ENCODE measurements at places on chromosomes 7 and 10.

GRCh38 chr10:11448190-11448544, 163.3 kb downstream of the USP6NL start:
- DNase-seq = peak; percentile 38

- peak; percentile 98 for DNase-seq
Measured at GRCh38 chr10:101031128-101031795, at the start of the genes PDZD7 and SFXN3. TSS of gene PDZD7 (minus strand) at chr10:101031129. CDS start at chr10:101030219, 910 bp downstream. TSS of gene SFXN3 (plus strand) at chr10:101031234. CDS start at chr10:101034695, 3,461 bp downstream.

DNA sequence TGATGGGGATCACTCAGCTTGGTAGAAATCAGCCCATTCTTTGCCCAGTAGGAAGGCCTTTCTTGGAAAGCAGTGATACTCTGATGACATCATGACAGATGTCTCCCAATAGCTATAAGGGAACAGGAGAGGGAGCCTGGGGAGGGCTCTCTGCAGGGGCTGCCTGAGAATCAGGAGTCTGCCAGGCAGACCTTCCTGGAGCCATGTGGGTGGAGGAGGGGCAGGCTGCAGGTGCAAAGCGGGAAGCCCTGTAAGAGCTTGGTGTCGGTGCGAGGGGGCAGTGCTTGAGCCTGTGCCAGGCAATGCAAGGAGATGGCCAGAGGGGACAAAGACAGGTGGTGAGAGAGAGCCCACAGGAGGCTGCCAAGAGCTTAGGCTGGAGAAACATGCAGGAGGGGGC, 5.0 kb upstream of the TNS3 start:
- DNase-seq = no peak

DNA sequence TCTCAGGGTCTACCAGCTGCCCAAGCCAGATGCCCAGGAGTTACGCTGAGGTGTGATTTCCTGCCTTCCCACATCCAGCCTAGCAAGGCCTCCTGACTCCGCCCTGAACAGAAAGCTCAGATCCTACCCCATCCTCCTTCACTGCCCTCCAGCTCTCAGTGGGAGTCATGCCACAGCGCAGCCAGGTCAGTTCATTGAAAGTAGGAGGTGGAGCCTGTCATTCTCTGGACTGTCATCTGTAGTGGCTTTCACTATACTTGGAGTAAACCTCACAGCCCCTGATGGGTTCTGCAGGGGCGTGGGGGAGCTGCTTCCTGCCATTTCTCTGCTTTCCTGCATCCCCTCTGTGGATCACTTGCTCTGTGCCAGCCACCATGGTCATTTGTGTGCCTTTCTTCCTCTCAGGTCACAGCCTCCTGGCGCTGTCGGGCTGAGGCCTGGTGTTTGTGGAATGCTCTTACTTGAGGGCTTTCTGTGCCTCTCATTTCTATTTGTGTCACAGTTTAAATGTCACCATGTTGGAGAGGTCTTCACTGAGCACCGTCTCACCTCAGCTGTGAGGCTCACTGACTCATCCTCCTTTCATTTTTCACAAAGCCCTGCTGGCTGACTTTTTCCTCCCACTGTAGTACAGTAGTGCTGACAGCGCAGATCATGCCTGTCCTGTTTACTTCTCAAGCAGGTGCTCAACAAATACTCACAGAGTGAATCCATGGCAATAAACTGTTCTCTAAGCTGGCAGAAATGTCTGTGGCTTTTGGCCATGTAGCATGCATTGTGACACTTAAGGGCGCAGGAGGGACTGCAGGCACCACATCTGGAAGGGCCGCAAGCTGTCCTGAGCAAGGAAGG, 61.0 kb upstream of the TMEM248 start:
- no peak for DNase-seq

- no peak for DNase-seq
Measured at GRCh38 chr7:131425992-131426391, 98.3 kb downstream of the MKLN1 start.

DNA sequence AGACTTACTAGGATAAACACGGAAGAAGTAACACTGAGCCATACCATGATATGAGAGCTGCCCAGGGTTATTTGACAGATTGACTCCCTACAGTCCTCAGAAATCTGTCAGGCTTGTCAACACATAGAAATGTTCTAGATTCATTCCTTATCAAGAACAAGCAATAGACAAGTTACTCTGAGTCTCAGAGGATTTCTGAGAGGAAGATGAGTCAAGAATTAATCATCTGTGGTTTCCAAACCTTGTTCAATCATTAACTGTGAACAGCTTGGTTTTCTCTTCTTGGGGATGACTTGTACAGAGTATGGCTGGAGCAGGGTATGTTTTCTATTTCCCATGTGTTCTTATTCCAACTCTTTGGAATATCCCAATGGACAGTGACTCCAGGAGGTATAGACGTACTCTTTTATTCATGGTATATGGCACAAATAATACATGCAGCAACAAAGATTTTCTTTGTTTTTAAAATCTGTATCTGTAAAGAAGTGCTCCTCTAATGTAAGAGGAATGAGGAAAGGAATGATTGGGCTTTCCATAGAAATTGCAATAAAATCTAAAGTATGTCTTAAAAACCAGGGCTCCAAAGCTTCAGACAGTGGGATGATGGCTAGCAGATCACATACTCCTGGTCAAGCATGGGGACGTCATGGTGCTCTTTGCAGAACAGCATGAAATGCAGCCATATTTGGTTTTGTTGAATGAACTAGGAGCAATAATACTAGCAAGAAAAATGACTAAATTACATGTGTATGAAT, 11.9 kb upstream of the SFR1 start:
- DNase-seq = no peak

GRCh38 chr10:118501637-118502440, 93.6 kb downstream of the PRLHR start:
- no peak for DNase-seq

GRCh38 chr10:128140425-128140824, 14.2 kb upstream of the MKI67 start:
- peak; percentile 20 for DNase-seq

- no peak for DNase-seq
Measured at GRCh38 chr7:43694399-43694748, 34.9 kb downstream of the COA1 start.

DNA sequence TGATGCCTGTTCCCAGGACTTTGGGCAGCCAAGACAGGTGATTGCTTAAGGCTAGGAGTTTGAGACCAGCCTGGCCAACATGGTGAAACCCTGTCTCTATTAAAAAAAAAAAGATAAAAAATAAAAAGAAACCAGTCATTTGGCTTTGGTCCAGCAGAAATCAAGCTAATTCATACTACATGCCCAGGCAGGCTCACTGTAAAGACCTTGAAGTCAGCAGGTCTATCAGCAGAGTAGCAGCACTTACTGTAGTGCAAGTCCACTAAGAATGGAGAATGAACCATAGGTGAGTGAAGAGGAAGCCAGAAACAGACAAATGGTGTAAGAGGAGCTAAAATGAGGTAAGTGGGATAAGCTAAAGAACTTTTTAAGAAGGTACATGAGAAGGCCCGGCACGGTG, 24.7 kb downstream of the PSPH start:
- no peak for DNase-seq

DNA sequence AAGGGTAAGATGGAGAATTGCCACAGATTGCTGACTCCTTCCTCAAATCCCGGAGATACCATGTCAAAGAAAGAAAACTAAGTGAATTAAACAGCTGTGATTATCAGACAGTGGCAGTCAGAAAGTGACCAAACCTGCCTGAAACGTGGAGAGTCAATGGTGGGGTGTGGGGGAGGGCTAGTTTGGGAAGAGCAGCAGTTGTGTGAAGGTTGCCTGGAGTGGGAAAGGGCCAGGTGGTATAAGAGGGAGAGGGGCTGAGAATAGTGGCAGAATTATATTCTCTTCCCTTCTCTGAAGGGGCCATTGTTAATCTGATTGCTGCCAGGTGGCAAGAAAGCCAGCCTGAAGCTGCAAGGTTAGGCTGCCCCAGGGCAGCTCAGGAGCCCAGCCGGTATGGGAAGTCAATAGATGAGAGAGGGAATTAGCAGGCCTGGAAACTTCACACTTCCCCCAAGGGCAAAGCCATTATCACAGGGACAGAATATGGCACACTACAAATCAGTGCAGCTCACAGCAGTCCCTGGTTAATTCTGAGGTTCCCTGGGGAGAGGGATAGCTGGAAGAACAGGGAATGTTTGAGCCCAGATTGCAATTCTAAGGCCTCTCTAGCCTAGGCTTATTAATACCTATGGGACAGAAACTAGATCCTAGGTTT, 83.9 kb upstream of the ITGB1 start:
- no peak for DNase-seq
